ENCODE measurements at places on chromosomes 3 and 15.

GRCh38 chr3:115652738-115653137 is 29.4 kb downstream of the GAP43 start:
- no peak for DNase-seq

- no peak for DNase-seq
These were observed 134.4 kb downstream of the CACNA1D start for GRCh38 chr3:53628536-53629401.

GRCh38 chr3:172317984-172318383 is 130.3 kb downstream of the GHSR start:
- DNase-seq: no peak

GRCh38 chr15:91678003-91678402 is 175.5 kb upstream of the SLCO3A1 start:
- no peak for DNase-seq

GRCh38 chr3:113552851-113553250 is 20.5 kb downstream of the SIDT1 start:
- DNase-seq: no peak

DNA sequence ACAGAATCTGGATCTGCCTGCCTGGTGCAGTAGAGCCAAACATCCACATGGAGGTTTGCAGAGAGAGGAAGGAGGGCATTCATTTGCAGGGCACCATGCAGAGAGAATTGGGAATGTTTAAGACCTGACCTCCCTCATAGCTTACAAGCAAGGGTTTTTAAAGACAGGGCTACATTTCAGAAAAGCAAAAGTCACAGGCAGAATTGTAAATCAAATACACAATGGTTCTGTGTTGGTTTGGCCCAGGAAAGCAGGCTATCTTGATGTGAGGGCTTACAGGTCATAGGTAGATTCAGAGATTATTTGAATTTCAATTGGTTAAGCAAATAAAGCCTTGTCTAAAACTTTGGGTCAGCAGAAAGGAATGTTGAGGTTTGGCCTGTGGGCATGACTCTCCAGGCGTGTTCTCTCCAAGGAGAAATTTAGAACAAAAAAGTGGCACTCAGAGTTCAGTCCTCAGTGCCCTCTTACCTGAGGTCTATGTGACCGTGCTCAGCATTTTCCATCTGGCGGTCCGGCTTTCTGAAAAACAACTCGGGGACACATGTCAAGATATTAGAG is 91.5 kb downstream of the CD47 start:
- no peak for DNase-seq

GRCh38 chr15:42404461-42405235 is 45.3 kb downstream of the CAPN3 start:
- DNase-seq: no peak

- no peak for DNase-seq
These were observed 37.3 kb downstream of the MB21D2 start for GRCh38 chr3:192880313-192880712.

- DNase-seq: peak; percentile 1
These were observed 8.7 kb downstream of the ISG20 start for GRCh38 chr15:88647351-88648105.

GRCh38 chr3:159340877-159341500 is 539.1 kb downstream of the MFSD1 start:
- no peak for DNase-seq

DNA sequence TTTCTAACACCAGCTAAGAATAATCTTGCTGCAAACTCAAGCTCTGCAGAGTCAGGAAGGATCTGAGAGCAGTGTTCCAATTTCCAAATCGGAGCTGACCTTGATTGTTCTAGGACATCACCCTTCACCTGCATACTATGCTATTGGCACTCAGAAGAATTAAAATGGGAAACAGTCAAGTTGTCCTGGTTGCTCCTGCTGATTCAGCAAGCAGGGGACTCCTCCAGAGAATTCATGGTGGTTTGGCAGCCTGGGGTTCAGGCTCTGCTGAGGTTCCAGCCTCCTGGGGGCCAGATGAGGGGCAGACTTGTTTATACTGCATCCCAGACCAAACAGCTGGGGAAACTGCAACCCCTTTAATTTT is 213.7 kb upstream of the ADAMTS9 start:
- no peak for DNase-seq

GRCh38 chr15:48989170-48989569 is 25.5 kb upstream of the SHC4 start:
- DNase-seq: no peak

- DNase-seq: no peak
These were observed 79.8 kb upstream of the FNDC3B start for GRCh38 chr3:171959532-171960089.

- DNase-seq: no peak
These were observed 7.7 kb downstream of the SKIC8 start for GRCh38 chr15:78291698-78292097.

- DNase-seq: no peak
These were observed 143.8 kb downstream of the NEO1 start for GRCh38 chr15:73196113-73196512.

GRCh38 chr3:121995161-121996137 is 26.6 kb downstream of the ILDR1 start:
- no peak for DNase-seq

GRCh38 chr3:37864904-37865303 is 3.2 kb downstream of the CTDSPL start:
- DNase-seq: no peak

DNA sequence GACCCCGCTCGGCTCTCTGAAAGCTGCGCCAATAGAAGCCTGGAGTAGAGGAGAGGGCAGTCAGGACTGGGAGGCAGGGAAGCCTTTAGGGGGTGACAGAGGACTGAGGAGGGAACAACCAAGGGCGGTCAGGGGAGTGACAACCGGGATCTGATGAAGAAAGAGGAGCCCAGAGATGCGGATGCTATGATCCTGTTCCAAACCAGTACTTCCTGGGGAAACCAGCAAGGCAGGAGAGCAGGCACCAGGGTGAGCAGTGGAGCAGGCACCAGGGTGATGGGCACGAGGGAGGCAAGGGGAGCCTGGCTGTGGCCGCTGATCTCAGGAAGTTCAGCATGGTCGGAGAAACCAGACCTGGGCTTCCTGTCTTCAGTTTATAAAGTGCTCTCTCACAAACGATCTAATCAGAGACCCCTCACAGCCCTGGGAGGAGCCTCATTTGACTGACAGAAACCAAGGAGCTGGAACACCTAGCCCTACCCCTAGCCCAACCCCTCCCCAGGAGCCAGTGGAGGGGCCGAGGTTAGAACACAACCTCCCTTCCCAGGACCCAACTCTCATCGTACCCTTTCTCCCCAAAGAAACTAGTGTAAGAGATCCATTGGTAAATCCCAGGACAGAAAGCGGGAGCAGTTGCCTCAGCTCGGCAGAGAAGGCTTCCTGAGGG is 34.9 kb downstream of the CCDC33 start:
- no peak for DNase-seq

DNA sequence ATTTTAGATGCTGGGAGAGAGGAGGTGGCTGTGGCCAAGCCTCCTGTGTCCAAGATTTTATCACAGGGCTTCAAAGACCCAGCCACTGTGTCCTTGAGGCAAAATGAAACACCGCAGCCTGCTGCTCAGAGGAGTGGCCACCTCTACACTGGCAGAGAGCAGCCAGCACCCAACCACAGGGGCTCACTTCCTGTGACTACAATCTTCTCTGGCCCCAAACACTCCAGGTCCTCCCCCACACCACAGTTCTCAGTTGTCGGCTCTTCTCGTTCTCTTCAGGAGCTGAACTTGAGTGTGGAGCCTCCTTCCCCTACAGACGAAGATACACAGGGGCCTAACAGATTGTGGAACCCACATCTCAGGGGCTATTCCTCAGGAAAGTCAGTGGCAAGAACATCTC is 45.6 kb downstream of the CDAN1 start:
- DNase-seq: no peak

- DNase-seq: no peak
These were observed 21.8 kb downstream of the MAP2K5 start for GRCh38 chr15:67564021-67564967.

DNA sequence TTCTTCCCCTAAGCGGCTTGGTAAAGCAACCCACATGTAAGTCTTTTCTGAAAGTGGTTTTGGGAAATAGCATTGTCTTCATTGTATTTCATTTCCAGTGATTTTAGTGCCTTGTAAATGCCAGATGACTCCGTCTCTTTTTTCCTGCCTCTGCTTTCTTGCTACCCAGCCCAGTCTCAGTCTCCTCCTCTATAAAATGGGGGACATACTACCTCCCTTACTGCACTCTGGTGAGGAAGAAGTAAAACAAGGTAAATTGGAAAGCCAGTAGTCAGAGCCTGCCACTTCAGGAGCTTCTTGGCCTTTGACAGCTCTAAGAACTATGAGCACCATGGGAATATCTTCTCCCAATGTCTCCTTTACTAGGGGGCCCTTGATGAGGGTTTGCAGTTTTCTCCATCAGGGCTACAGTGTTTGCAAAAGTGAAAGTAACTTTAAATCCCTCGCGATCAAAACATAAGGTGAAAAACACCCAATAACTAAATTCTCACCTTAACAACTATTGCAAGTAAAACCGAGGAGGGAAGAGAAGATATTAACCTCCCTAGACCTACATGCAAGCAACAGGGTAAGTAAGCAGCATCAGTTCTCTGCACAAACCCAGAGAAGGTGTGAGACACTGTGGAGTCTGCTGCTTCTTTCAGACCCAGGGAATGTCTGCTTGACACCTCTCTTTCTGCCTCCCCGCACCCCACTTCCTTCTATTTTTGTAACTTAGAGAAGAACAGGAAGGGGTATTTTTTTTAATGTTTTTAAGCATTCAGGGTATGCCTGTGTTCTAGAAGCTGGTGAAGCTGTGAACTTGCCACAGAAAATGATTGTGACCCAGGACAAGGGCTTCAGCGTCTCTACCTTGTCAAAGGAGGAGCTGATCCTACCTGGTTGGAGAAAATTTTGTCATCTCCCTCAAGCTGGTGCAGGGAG is 159.1 kb upstream of the EOMES start:
- DNase-seq: peak; percentile 18

- no peak for DNase-seq
These were observed 12.2 kb upstream of the SNRPA1 start for GRCh38 chr15:101307048-101307896.

DNA sequence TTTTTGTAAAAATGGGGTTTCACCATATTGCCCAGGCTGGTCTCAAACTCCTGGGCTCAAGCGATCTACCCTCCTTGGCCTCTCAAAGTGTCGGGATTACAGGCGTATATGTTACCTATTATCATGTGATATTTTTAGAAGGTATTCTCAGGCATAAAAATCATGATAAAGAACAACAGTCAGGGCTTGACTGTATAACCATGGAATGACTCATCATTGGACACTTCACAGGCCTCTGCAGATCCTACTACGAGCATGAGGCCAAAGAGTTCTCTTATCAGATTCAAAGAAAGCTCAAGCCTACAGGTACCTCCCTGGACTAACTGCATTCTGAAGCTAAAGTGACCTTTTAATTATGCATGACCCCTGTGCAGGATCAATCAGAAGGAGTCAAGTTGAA is 91.7 kb upstream of the PRICKLE2 start:
- no peak for DNase-seq

DNA sequence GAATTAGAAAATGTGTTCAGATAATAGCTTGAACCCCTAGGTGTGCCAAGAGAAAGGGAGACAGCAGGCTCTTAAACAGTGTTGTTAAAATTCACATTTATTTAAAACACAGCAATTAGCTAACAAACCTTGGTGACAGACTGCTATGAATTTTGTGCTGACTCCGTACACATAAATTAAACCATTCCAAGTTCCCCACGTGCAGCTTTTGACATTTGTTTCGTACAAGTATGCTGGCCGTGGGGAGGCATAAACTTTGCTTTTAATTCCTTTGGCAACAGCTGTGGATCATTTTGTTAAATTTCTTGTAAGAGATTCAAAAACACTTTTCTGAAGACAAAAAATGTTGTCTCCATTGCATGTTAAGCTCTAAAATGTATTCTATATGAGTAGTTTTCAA is 465.3 kb downstream of the FGF12 start:
- DNase-seq: no peak

DNA sequence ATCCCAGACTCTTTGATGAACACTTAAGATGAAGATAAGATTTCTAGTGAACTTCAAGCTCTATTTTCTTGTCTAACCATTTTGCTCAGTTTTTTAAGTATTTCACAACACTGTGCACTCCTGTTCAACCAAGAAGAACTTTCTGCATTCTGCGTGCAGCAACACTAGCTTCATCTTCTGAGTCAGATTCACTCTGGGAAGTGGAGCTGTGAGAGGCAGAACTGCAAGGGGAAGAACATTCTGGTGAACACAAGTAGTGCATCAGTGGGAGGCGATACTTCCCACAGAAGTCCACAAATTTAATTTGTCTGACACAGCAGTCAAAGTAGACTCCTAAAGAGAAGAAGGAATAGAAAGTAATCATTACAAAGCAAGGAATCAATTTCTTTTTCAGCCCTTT is 18.1 kb downstream of the LRRC58 start:
- DNase-seq: no peak

DNA sequence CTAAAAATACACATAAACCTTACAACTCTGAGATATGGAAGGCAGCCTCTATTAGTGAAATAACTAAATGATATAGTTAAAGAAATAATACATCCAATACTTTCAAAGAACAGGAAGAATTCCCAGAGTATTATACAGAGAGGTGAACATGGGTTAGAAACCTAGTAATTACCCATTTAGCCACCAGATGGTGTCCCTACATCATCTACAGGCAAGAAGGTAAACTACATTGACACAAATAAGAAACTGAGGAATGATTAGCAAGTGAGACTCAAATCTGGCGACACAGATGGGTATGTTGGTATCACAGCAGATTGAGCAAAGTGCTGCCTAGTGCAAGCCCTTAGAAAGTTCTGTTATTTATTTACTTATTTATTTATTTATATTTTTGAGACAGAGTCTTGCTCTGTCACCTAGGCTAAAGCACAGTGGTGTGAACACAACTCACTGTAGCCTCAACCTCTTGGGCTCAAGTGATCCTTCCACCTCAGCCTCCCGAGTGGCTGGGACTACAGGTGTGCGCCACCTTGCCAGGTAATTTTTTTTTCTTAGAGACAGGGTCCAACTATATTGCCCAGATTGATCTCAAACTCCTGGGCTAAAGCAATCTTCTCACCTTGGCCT is 28.2 kb downstream of the NEK4 start:
- DNase-seq: no peak

- DNase-seq: no peak
These were observed 29.6 kb downstream of the CHAC1 start for GRCh38 chr15:40982855-40983254.

GRCh38 chr15:35695003-35695402 is 149.0 kb upstream of the DPH6 start:
- DNase-seq: no peak

DNA sequence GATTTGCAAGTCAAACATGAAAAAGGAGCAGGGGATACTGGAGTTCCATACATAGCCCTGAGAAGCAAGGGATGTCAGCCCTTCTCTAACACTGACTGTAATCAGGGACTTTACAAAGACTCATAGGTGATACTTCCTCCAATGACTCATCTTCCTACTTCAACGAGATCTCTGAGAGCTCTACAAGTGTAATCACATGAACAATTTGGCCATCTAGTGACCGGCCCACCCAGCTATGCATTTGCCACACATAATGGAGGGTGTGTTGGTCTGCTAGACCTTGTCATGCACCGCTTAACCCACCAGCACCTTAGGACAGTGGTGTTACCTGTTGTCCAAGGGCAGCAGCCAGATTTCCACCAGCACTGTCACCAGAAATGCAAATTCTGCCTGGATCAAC is 75.3 kb downstream of the NCEH1 start:
- DNase-seq: no peak

Measured in activated naive CD4-positive, alpha-beta T cell treated with Interleukin-2 at 50 U/mL for 16 hours (primary cell).